ENCODE measurements at places on chromosomes 4 and X. TPM values are rescaled to one million over a fixed set of nuclear protein-coding genes. Genes with fewer than 3 reads are reported as not detected.

The AREG gene
- polyA plus RNA-seq = 1,137 TPM

GRCh38 chr4:57403591-57403990, 293.4 kb upstream of the IGFBP7 start:
- DNase-seq = no peak

DNA sequence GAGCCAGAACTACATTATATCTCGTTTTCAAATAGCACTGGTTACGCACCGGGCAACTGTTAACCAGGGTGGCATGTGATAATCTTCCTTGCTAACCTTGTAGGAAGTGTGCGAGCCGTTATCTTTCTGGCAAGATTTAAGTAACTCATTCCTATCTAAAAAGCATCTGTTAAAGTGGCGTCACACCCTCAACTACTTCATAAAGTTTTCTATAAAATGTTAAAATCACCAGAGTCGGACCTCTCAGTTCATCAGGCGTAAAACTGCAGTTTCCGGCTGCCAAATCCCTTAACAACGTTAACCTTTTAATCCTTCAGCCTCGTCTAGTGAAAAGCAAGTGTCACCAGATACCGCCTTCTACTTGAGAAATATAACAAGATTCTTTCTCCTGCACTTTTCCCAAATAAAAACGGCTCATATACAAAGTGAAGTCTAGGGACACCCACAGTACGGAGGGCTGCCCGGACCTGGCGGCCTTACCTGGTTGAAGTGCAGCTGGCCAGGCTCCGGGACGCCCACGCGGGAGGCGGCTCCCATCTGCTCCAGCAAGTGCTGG, 1.2 kb downstream of the SLC39A8 start:
- DNase-seq = no peak

DNA sequence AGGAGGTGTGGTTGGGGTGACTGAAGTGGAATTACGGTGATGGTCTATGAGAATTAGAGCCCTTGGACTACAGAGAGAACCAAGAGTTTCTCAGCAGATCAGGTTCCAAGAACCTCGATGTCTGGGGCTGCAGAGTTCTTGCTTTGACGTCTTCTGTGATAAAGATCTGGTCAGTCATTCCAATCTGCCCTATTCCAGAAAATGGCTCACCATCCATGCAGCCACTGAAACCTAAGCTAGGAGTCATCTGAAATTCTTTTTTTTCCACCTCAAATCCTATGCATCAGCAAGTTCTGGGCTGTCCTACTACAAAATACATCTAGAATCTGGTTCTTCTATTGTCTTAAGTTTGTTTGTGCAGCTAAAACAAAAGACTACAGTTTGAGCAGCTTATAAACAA, 254.4 kb upstream of the PGRMC2 start:
- DNase-seq = no peak

The F8 gene
- 1.7 TPM for polyA plus RNA-seq

DNA sequence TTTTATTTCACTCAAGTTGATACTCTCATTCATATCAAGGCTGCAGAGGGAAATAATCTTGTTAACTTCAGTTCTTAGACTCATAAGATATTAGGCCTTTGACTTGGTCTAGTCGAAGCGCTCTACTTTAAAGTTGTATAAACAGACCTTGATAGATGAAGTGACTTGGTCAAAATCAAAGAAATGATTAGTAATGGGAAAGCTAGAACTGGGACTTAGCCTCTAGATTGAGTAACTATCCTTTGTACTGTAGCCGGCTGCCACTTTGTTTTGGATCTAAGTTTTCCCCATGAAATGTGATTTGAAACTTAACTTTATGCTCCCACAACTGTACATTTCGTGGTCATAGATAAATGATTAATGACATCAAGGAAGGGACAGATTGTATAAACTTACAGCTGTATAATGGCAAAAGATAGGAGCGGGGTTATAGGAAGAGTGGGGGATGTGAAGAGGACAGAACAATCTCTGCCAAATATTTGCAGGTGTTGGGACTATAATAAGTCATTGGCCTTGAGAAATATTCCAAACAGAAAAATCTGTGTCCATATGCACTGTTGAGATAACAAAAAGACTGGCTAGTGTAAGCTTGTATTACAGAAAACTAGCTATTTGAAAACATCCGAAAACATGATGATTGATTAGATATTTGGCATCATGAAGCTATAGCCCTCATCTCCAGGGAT, 17.2 kb downstream of the MID2 start:
- no peak for DNase-seq
